ENCODE measurements at places on chromosomes 4 and X. TPM values are rescaled to one million over a fixed set of nuclear protein-coding genes. Genes with fewer than 3 reads are reported as not detected.

Gene PPEF1
- total RNA-seq, result not detected

Gene CCKAR
- total RNA-seq, result 0.43 TPM

Gene FGF5
- total RNA-seq, result 6.1 TPM

Gene TMEM150C
- total RNA-seq, result 0.43 TPM

Gene PRSS12
- total RNA-seq, result 19.3 TPM

Gene TCEAL7
- 37.0 TPM for total RNA-seq

Gene LINC00632
- 5.2 TPM for total RNA-seq

Gene SH2D1A
- not detected for total RNA-seq

Gene DMP1
- total RNA-seq, result not detected

Gene CXCL8
- total RNA-seq, result 294 TPM

Gene ZNF674
- 4.2 TPM for total RNA-seq

Gene CT45A3
- not detected for total RNA-seq

Gene TRIML2
- total RNA-seq, result not detected

Gene IL21
- total RNA-seq, result not detected

- DNase-seq, result no peak
Measured at GRCh38 chr4:1464581-1465171, 58.4 kb upstream of the NKX1-1 start.

DNA sequence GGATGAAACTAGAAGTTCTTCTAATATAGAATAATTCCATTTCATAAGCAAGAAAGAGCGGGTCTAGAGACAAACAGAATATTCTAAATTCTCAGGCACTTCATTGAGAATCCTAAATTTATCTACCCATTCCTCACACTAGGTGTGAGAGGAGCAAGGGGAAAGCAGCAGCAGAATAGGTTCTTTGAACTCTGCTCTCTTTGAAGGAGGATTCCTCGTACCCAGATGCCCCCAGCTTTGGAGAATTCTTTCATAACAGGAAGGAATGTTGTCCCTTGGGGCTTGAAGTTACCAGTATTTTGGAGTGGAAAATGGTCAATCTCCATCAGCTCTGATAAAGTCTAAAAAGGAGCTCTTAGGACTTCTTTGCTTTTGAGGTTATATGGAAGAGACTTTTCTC, 59.7 kb upstream of the RASGEF1B start:
- DNase-seq, result no peak

DNA sequence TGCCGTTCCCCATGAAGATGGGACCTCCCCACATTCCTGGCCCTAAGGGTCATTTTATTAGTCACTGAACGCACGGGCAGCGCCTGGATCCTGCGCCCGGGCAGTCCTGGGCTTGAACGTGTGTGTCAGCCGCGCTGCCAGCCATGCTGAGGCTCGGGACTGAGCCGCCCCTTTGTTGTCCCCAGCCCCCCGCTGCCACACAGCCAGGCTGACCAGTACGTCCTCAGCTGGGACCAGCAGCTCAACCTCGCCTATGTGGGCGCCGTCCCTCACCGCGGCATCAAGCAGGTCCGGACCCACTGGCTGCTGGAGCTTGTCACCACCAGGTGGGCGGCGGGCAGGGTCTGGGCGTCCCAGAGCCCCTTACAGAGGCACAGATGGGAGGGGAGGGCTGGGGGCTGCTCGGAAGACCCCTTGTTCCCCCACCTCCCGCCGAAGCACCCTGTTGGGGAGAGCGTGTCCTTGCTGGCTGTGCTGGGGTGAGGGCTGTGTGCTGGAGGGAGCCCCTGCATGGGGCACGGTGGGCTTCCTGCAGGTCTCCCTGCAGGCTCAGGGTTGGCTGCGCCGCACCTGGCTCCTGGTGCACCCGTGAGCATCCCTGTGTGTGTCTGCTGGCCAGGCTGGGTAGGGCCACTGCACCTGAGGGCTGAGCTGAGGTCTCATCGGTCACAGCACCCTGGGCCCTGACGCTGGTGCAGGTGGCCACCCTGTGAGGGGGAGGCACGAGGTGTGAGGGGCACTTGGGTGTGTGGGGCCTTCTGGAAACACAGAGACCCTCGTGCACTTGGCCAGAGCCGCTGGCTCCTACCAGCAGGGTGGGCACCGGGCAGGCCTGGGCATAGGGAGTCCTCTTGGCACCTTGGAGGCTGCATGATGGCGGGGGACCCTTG, 1.0 kb downstream of the IDUA start:
- peak; percentile 18 for DNase-seq

DNA sequence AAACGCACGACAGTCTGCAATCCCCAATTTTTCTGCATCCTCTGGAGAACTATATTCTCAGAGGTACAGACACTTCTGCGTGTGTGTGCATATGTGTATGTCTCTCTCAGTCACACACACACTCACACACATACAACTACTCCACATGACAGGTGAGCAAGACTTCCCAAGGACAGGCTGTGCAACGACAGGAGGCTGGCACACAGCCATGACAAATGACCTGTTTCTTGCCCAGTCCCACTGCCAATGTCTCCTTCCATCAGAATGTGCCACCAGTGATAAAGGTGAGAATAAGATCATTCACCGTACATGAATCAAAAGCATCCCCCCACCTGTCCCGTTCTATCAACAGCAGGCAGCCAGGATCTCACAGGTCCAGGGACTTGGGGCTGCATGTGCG, 52.4 kb downstream of the PPP2R2C start:
- no peak for DNase-seq

GRCh38 chrX:101237041-101237440, 17.5 kb downstream of the DRP2 start:
- no peak for DNase-seq

DNA sequence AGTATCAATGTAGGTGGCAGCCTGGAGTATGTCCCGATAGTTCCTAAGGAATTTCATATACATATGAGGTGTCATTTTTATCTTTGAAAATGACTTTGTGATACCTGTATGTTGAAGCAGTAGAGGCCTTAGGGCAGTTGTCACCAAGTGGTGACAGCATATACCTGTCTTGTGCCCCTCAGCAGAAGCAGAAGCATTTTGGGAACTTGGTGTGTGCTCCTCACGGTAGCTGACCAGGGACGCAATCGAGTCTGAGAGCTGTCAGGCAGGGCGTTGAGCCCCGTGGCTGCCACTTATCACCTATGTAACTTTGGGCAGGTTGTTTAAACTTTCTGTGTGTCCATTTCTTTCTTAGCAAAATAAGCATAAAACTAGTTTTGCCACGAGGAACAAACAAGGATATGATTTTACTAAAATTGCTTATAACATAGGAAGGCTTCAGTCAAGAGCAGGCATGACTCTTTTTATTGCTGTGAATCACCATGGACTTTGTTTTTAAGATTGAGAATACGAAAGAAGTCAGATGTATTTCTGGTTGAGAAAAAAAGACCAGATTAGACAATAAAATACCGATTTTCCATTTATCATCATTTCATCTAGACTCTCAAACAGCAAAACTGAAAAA, 161.5 kb downstream of the CPE start:
- DNase-seq, result no peak

DNA sequence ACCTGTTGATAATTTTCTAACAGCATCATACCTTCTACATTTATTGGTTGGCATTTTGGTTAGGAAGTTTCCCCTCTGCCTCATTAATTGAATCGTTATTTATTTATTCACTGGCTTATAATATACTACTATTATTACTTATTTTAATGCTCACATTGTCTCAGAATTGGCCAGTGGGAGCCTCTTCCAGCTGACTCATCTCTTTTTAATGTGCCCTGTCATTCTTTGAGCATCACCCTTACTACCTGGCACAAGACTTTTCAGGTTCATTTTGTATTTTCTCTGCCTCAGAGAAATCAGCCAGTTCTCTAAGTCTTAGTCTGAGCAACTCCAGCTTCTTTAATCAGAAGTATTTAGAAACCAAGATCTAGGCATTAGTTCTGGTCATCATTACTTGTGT, 60.3 kb upstream of the PRRG3 start:
- no peak for DNase-seq

DNA sequence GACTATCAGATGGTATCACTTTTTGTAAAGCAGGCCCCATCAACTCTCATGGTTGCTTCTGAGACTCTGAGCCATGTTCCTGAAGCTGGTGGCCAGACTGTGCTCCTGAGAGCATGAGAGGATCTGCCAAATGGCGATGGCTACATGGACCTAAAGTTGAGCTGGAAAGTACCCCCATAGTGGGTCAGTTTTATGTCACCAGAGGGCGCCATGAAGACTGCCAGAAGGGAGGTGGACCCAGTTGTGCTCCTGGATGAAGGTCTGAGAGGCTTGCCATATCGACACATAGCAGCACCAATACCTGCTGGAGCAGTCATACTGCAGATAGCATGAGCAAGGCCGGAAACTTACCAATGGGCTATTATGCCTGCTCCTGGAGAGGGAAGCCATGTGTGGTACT, 105.7 kb downstream of the SLITRK2 start:
- no peak for DNase-seq

- DNase-seq, result no peak
Measured at GRCh38 chr4:38620527-38621027, 43.4 kb upstream of the KLF3 start.

- no peak for DNase-seq
Measured at GRCh38 chrX:63932006-63932405, 147.0 kb upstream of the ARHGEF9 start.

- DNase-seq, result no peak
Measured at GRCh38 chr4:125325733-125326132, 11.0 kb downstream of the FAT4 start.

DNA sequence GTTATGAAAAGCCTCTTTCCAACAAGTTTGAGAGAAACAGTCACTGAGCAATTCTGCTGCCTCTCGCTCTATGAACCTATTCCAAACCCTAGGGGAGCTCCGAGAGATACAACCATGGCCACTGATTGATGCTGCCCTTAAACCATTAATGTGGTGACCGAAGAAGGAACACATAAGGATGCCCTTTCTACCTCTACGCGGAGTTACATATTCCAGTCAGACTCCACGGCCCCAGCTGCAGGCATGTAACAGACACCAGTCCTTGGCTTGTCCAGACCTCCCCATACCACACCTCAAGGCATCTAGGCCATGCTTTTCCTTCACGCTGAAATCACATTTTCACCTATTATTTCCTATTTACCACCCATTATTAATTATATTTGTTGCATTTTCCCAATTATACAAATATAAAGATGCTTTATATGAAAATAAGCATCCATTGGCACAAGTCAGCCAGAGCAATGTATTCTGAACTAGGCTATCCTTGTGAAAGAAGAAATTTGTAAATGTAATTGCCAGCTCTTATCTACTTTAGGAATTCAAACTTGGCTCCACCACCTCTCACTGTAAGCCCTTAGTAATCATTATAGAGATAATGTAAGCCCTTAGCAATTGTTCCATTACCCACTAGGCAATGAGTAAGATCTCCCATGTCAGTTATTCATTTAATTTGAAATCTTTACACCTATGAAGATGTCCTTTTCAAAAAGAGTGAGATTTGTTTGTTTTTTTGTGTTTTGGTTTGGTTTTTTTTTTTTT, 338.4 kb downstream of the NR3C2 start:
- DNase-seq, result no peak

GRCh38 chrX:72124540-72125201, 7.0 kb downstream of the RTL5 start:
- no peak for DNase-seq

GRCh38 chr4:73619346-73619745, 890 bp downstream of the RASSF6 start:
- no peak for DNase-seq

DNA sequence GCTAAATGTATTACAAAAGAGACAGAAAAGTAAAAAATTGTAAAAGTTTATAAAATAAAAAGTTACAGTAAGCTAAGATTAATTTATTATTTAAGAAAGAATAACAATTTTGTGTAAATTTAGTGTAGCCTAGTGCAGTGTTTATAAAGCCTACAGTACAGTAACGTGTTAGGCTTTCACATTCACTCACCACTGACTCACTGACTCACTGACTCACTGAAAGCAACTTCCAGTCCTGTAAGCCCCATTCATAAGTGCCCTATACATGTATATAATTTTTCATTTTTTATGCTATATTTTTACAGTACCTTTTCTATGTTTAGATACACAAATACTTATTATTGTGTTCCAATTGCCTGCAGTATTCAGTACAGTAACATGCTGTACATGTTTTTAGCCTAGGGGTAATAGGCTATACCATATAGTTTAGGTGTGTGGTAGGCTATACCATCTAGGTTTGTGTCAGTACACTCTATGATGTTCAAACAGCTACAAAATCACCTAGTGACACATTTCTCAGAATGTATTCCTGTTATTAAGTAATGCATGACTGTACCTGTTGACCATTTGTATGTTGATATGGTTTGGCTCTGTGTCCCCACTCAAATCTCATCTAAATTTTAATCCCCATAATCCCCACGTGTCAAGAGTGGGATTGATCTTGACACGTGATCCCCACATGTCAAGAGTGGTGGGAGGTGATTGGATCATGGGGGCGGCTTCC, 57.9 kb downstream of the CFAP299 start:
- peak; percentile 13 for DNase-seq

DNA sequence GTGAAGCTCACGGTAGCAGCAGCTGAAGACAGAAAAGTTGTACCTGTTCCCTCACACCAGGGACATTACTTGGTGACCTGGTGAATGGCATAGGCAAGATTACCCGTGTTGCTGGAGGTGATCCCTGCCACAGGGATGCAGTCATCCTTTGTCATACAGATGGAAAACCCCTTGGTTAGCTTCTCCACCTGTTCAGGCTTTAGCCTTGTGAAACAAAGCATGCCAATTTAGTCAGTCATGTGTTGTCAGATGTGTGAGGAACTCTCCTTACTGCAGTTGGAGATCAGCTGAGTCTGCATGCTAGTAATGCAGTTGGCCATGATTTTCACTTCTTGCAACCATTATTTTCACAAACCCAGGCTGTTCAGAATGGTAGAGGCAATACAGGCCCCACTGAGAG, 41.0 kb downstream of the AMELX start:
- DNase-seq, result no peak

- DNase-seq, result no peak
Measured at GRCh38 chrX:124239911-124240310, 92.5 kb upstream of the TEX13D start.

- peak; percentile 18 for DNase-seq
Measured at GRCh38 chr4:28686618-28687017, 1826.0 kb downstream of the STIM2 start.

- DNase-seq, result no peak
Measured at GRCh38 chr4:132427125-132427524, 722.0 kb upstream of the PCDH10 start.

DNA sequence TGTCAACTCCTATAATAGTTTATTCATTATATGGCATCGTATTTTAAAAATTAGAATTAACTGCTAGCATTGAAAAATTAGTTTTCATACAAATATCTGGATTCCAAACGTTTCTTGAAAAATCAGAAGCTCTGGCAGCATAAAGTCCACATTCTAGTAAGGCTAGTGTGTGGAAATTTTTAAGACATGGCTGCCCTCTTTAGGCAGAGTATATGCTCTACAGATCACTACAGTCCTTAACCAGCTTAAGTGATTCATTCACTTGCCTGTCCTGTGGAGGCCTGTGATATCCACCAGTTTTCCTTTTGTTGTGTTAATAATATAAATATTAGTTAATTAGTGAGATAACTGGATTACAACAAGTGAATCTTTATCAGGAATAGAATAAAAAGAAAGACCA, 287.2 kb downstream of the OPHN1 start:
- DNase-seq, result peak; percentile 32

Data from fibroblast of villous mesenchyme (primary cell).